ENCODE measurements at places on chromosomes 1 and 21.

- no peak for DNase-seq
These were observed 1.2 kb downstream of the LBR start for GRCh38 chr1:225426395-225427234.

DNA sequence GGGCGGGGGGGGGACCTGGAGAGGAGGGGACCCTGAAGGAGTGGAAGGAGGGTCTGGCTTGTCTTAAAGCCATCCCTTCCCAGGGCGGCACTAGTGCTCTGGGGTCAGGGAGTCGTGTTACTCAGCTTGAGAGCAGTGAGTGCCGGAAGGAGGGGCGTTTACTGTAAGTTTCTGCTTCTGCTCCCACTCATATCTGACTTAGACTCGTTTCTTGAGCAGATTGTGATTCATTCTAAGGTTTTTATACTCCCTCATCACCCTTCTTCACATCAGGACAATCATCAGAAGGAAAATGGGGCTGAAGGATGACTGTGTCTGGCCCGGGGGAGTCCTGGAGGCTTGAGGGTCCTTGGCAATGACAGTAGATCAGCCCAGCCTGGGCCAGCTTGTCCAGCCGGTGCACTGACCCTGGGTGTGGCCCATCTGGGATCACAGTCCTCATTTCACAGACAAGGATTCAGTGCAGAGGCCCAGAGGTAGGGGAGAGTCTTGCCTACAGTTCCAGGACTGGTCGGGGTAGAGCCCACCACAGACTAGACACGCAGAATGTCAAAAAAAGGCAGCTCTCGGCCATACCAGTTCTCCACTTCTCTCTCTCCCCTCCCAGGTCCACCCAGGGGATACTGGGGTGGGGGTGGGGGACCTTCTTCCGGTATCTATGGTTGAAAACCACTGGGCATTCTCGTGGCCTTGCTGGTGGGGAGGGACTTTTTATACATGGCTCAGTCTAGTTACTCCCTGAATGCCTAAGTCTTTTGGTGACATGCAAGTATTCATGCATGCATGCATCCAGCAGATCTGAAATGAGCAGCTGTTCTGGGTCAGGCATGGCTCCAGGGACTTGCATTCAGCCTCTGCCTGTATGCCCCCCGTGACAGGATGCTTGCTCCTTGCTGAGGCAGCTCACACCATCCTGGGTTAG lies 5.1 kb downstream of the TNFRSF8 start:
- peak; percentile 70 for DNase-seq

DNA sequence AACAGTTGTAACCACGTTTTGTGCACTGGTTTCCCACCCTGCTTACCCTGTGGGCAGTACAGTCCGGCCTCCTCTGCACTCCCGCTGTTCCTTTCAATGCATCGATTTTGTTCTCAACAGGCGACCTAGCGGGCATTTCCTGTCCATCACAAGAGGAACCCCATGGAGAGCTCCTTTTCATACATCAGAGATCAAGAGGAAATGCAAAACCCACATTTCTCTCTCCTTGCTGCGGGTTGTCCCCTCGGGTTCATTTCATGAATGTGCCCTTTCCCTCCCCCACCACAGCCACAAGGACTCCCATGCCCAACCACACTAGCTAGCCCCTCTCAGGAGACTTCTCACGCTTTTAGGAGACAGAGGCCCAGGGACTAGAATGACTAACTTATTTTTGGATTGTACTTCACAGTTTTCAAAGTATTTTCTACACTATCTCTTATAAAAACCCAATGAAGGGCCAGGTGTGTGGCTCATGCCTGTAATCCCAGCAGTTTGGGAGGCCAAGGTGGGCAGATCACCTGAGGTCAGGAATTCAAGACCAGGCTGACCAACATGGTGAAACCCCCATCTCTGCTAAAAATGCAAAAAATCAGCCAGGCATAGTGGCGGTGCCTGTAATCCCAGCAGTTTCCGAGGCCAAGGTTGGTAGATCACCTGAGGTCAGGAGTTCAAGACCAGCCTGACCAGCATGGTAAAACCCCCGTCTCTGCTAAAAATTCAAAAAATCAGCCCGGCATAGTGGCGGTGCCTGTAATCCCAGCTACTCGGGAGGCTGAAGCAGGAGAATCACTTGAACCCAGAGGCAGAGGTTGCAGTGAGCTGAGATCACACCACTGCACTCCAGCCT lies 18.4 kb downstream of the ATP1A4 start:
- no peak for DNase-seq

- DNase-seq, result no peak
These were observed 8.7 kb upstream of the EXTL1 start for GRCh38 chr1:26012864-26013263.

- no peak for DNase-seq
These were observed 685 bp downstream of the RIMKLA start for GRCh38 chr1:42381280-42381673.

DNA sequence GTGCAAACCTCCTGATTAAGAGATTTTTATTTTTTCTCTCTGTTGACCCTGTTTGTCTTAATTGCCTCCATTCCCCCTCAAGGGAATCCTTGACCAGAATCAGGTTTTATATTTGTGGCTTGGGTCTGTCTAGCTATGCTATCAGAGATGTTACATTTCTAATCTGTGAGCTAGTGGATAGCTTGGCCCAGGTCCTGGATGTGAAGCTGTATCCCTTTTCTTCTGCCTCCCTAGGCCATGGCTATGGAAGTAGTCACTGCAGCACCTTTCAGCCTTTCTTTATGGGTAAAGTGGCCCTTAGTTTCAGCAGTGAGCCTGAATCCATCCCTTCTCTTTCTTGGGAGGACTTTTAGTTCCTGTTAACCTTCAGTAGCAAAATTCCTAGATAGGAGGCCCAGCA lies 17.0 kb upstream of the ANGEL2 start:
- no peak for DNase-seq

DNA sequence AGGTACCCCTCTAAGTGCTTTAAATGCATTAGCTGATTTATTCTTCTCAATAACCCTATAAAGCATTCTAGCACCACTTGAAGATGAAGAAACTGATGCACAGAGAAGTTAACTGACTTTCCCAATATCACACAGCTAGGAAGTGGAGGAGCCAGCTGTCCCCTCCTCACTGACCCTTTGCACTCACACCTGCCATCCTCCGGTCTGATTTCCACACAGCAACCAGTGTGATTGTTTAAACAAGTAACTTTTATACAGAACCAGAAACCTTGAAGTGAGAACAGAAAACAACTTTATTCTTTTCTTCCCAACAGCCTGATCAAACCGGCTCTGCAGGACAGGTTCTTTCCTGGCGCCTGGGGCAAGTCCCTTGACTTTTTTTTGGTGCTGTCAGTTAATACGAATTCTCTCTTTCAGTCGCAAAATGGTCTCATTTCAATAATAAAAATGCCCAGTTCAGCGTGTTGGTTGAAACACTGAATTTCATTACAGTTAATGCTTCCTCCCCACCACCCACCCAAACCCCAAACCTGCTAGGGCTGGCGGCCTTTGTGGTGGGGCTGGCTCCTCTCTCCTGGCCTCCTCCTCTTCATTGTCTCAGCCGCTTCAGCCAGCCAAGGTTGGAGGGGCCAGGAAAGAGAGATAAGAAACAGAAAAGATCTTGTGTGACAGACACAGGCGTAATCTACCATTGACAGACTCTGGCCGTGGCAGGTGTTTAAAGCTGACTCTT lies 26.4 kb upstream of the EEIG2 start:
- peak; percentile 76 for DNase-seq

DNA sequence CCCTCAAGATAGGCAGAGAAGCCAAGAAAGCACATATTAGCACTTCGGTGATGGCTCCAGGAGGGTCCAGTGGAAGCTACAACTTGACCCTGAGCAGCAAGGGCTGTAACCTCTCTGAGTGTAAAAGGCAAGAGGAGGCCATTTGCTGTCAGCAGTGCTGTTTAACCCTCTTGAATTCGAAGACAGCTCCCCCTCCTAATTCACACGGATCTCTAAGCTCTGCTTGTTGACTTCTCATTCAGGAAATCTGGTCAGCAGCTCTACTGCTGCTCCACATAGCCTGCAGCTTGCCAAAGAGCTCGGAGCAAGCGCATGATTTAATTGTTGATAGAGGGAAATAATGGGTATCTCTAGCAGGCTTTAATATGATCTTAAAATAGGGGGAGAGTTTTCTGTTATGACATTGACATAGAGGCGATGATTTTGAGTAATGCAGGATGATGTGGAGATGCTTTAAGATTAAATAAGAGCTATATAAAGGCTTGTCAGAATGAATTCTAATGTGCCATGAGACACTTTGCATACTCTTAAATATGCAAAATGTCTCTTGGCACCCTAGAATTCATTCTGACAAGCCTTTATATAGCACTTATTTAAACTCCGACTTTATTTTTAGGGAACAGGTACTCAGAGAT lies 79.4 kb upstream of the USH2A start:
- no peak for DNase-seq

- no peak for DNase-seq
These were observed 618 bp downstream of the HNRNPR start for GRCh38 chr1:23343221-23344110.

GRCh38 chr1:97640677-97641076 lies 280.2 kb downstream of the DPYD start:
- DNase-seq, result no peak

DNA sequence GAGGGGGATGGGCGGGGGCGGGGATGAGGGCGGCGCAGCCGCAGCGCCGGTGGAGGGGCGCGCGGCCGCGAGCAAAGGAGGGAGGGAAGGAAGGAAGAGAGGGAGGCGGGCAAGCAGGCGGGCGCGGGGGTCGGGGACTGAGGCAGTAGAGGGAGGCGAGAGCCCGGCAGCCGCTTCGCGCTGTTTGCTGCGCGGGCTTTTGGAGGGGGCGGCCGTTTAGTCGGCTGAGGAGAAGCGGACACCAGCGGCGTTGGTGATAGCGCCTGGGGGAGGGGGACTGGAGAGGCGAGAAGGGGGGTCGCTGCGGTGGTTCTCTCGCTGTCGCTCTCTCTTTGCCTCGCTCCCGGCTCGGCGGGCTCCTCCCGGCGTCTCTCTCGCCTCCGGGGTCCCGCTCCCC lies at the start of gene HS2ST1:
Gene HS2ST1 (plus strand): TSS at position 35 of the 397 bp plus-strand sequence.
- DNase-seq, result no peak

DNA sequence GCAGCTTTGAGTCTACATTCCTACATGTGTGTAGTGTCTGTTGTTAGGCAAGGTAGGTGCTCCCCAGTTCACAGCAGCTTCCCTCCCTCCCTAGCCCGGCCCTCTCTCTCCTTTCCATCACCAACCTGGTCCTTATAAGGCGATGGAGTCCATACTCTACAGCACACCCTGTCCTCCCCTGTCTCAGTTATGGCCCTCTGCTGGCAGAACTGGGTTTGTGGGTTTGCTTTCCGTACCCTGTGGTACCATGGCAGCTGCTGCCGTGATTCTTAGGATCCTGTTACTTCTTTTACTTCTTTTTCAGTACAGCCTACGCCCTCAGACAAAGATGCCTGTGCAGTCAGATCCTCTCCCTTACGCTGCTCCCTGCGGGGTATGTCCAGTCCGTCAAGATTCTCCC lies 31.7 kb downstream of the AK5 start:
- DNase-seq, result peak; percentile 35

DNA sequence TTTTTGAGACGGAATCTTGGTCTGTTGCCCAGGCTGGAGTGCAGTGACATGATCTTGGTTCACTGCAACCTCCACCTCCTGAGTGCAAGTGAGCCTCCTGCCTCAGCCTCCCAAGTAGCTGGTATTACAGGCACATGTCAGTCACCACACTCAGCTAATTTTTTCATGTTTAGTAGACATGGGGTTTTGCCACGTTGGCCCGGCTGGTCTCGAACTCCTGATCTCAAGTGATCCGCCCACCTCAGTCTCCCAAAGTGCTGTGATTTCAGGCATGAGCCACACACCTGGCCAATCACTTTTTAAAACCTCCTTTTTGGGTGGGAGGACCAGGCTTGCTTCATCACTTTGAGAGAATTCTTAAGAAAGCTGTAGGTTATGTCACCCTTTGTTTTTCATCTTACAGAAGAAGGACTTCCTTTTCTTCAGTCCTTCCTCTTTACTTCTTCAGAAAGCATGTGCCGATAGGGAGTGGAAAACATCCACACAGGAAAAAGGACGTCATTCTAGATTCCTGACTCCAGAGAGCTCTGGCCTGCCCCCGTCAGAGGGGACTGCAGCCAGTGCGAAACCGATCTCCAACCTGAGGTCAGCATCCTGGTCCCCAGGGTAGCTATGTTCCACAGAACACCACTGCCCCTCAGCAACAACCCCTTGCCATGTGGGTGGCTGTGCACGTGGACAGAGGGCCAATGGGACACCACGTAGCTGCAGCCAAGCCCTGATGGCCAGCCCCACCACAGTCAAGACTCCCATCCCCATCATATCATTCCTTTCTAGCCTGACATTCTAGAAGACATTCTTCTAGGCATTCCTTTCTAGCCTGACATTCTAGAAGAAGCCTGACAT lies 21.9 kb downstream of the NCF2 start:
- no peak for DNase-seq

GRCh38 chr1:2602311-2602835 lies 15.8 kb downstream of the PRXL2B start:
- DNase-seq, result no peak

DNA sequence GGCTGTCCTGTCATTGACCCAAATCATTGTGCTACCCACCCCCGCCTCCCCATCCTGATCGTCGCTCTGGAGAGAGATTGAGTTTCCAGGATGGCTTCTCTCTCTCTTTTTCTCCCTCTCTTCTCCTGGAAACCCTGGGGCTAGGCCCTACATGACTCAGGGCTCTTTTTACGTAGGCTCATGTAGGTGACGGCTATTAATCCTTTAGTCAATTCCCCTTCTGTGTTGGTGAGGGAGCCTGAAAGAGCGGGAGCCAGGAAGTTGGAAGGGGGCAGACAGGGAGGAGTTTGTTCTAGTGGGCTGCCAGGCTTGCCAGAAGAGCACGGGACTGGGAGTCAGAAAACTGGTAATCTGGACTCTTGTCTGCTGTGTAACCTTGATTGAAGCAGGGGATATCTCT lies 9.7 kb downstream of the ATP2B4 start:
- no peak for DNase-seq

DNA sequence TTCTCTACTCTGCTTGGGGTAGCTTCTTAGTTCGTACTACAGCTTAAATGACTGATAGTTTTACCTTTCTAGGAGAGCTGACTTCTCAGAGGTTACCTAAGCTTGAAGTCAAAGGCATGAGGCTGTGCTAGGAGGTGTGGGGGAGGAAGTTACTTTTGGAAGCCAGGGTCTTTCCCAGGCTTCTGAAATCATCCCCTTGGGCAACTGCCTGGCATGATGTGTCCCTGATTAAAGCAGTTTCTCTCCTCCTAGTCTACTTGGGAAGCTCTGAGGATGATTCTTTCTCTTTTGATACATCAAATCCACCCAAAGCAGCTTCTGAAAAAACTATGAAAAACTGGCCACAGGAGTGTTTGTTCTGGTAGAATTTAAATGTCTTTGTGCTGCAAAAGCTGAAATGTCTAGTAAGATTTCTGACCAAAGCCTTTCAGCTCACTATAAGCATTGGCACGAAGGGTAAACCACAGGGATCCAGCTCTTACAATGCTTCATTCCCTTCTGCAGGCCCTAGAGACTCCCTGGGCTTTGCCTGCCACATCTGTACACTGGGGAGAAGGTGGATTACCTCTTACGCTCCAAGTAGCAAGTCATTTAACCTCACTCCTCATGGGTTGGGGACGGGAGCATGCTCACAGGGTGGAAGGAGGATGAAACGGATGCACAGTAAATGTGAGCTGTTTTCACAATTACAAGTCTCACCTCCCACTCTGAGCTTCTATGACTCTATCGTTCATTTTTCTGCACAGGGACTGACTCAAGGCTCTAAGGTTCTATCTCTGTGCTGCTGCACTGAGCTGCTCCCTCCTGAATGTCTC lies 59.6 kb downstream of the RUNX1 start:
- DNase-seq, result no peak
